ENCODE measurements at places on chromosomes 1 and 21.

- DNase-seq: no peak
These were observed 7.3 kb downstream of the SYNC start for GRCh38 chr1:32695098-32695904.

DNA sequence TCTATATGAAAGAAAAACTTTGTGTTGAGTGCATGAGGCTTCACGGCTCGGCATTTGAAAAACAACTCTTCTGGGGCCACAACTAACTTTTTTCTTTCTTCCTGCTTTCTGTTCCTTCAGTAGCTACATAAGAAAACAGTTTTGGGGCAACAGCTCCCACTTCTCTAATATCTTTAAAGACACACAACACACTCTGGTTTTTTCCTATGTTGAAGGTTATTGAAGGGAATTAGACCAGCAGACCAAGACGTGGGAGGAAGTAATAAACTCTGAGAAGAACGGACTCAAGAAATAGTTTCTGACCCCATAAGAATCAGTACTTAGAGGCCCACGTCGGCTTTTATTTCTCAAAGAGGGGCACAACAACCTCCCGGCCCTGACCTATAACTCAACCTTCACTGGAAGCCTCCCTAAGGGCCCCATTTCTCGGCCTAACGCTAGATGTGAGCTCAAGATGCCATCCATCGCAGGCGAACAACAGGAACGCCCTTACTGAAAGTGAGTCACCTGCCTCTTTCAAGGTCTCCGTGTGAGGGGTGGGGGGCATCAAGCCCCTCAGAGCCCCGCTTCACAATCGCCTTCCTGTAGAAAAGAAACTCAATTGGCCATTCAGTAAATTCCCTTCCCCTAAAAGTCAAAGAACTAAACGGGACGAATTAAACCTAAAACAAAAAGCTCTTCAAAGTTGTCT, 844 bp downstream of the ZMYM6 start:
- DNase-seq: peak; percentile 51

- no peak for DNase-seq
These were observed 9.6 kb upstream of the CCDC27 start for GRCh38 chr1:3742439-3743298.

- DNase-seq: peak; percentile 56
These were observed 45.9 kb downstream of the WDR4 start for GRCh38 chr21:42833439-42833815.

GRCh38 chr21:32612999-32613337, 791 bp upstream of the CFAP298 start:
- no peak for DNase-seq

DNA sequence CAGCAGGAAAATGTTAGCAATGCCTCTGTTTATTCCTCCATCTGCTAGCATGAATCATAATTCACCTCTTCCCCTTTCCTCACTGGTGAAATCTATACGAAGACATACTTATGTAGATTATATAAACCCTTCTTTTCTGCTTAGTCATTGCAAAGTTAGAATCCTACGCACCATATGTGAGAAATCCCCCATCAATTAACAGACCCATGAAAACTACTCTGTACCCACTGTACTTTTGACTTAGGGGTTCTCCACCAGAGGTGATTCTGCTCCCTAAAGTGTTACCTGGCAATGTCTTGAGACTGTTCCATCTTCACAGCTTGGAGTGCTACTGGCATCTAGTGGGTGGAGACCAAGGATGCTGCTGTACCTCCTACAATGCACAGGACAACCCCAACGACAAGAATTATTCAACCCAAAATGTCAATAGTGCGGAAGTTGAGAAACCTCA, 49.6 kb upstream of the KCTD3 start:
- DNase-seq: no peak

DNA sequence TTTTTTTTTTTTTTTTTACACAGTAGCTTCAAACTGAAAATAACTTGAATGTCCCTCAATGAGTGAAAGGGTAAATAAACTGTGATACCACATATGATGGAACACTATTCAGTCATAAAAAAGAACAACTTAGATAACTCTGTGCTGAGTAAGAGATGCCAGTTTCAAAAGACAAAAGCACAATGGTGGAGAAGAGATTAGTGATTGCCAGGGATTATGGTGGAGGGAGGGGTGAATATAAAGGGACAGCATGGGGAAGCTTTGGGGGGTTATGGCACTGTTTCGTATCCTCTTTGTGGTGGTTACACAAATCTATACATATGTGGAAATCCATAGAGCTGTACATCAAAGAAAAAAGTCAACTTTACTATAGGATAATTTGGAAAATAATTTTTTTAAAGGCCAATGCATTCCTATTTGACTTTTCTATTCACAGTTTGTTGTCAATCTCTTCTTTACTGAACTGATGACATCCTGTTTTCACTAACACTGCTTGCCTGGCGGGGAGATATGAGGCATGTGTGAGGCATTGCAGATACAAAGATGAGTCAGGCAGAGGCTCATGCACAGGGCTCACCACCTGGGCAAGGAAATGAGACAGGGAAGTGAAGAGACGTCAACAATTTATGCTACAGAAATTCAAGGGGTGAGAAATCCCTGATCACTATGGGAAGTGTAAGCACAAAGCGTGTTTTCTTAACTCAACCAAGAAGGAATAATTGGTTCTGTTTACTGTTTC, 302.7 kb downstream of the DUSP10 start:
- DNase-seq: peak; percentile 56

GRCh38 chr1:192575499-192576189, at the start of gene RGS1:
TSS of gene RGS1 (plus strand) at chr1:192575773. CDS start at chr1:192575793, 20 bp downstream.
- DNase-seq: peak; percentile 60

DNA sequence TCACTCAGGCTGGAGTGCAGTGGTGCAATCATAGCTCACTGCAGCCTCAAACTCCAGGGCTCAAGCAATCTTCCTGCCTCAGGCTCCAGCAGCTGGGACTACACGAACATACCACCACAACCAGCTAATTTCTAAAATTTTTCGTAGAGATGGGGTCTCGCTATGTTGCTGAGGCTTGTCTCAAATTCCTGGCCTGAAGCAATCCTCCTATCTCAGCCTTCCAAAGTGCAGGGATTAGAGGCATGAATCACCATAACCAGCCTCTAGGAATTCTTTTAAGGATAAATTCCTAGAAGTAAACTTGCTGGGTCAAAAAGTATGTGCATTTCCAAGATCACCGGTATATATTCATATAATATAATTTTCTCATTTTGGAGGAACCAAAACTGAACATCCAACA, 17.6 kb upstream of the HUNK start:
- no peak for DNase-seq
